Stimulated activated CD4-positive, alpha-beta T cell treated with anti-CD3 and anti-CD28 coated beads, Interleukin-1b, Interleukin-23, amount 100 ng/mL, for 1 hour (primary cell): ENCODE measurements at places on chromosomes 2 and 18.
A peak's percentile ranks its signal among the peaks of the same experiment; 100 is the strongest.

DNA sequence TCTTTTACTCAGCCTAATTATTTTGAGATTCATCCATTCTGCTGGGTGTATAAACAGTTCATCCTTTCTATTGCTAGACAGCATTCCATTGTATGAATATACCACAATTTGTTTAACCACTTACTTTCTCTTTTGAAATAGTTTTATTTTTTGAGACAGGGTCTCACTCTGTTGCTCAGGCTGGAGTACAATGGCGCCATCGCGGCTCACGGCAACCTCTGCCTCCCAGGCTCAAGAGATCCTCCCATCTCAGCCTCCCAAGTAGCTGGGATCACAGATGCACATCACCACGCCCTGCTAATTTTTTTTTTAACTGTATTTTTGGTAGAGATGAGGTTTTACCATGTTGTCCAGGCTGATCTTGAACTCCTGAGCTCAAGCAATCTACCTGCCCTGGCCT lies 54.5 kb downstream of the USP37 start:
- no peak for DNase-seq

- no peak for DNase-seq
Observed at GRCh38 chr2:110219496-110220189, 7.3 kb upstream of the MTLN start.

GRCh38 chr2:46296840-46297545 lies at the start of gene EPAS1:
EPAS1 (plus strand) TSS chr2:46297407; CDS start chr2:46297912, 505 bp downstream.
- peak; percentile 44 for DNase-seq

- DNase-seq = no peak
Observed at GRCh38 chr18:2874765-2875164, 28.0 kb downstream of the EMILIN2 start.

DNA sequence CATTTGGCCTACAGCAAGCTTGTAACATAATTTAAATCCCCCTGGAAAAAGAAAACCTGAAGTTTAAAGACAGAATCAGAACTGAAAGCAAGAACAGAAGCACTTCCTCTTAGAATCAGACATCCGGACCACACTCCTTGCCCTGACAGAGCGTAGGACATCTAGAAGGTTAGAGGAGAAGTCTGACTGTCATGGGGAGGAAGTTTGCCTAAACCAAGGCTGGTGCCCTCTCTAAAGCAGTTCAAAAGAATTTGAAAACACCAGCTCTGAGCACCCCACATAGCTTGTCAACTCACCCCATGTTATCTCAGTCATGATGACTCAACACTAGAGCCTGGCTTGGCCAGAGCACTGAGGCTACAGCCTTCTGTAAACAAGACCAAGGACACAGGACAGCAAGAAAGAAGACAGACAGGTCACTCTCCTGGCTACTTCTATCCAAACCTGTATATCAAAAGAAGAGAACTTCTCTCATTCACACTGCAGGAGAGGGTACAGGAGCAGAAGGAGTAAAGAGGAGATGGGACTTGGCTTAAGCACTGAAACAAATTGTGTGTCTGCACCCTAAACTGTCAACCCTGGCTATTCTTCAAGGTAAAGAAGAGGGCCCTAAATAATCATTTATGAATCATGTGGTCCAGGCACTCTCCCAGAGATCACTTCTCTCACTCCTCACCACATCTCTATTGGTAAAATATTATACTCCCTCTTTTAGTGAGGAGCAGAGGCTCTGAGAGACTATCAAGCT lies 198.6 kb downstream of the MEMO1 start:
- DNase-seq = no peak

- no peak for DNase-seq
Observed at GRCh38 chr2:767440-767839, 90.2 kb upstream of the TMEM18 start.

- no peak for DNase-seq
Observed at GRCh38 chr2:31282634-31283033, 48.7 kb downstream of the EHD3 start.

- DNase-seq = peak; percentile 8
Observed at GRCh38 chr2:168244318-168244717, 3.1 kb downstream of the STK39 start.

DNA sequence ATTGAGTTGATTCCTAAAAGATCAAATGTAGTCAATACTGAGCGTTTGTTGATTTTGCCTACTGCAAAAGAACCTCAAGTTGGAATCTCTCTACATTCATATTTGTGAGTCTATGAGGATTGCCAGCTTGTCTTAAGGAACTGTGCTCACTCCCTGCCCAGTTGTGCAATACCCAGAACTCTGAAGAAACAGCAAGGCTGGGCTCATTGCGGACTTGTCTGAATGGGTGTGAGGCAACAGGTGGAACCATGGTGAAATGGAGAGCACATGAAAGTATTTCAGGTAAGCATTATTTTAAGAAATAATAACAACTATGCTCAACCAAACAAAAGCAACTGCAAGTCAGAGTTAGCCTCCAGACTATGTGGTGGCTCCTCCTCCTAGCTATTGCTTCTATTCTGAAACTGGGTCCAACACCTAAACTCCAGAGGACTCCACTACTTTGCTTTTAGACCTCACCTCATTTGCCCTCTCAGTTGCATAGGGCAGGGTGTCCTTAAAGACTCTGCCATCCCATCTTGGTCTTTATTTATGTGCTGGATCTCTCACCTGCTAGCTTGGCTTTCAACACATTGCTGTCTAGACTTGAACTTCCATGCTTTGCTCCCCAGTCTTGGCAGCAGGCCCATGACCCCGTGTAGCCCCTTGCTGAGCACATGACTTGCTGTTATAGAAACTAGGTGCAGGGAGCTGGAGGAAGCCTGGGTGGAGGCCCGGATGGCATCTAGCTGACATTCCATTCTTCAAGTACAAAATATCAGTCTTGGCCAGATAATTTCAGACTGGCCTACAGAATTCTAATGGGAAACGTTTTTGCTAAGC lies 94.8 kb upstream of the ARL5A start:
- DNase-seq = no peak

GRCh38 chr2:176130957-176131847 lies 1.7 kb downstream of the HOXD8 start:
- DNase-seq = no peak

- DNase-seq = no peak
Observed at GRCh38 chr2:207408086-207408794, 121.5 kb upstream of the CREB1 start.

DNA sequence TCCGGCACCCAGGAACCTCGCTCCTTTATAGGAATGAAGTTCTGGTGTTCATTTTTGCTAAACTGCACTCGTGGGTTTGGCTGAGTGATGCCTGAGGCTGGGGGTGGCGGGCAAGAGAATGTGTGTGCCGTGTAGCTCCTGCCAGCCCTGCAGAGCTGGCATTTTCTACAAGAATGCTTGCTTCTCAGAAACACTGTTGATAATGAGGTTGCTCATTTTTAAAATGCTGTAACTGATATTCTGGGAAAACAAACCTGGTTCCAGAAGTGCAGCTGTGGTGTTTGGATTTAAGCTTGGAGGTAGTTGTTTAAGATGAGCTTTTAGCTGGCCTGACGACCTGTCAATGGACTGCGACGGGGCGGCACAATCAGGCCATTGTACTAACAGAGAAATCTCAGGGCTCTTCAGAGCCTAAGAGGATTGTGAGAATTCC lies 511.9 kb upstream of the TNP1 start:
- no peak for DNase-seq

DNA sequence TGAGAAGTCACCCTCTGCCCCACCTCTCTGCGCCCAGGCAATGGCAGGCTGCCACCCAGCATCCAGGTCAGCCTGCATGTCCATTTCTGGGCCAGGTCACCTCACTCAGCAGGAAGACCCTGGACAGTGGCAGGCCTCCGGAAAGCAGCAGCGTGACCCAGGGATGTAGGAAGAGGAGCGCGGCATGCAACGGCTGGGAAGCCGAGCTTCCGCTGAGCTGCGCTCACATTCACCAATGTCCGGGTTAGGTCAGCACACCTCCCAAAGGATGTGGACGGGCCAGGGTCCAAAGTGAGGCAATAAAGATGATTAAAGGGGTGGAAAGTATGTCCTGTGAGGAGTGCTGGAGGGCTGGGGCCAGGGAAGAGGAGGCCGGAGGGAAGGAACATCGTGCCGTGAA lies 174.5 kb downstream of the CTIF start:
- no peak for DNase-seq
